Lung (tissue), 17 donors: ENCODE measurements at places on chromosomes 5 and 9. TPM values are rescaled to one million over a fixed set of nuclear protein-coding genes. Genes with fewer than 3 reads are reported as not detected.
A peak's percentile ranks its signal among the peaks of the same experiment; 100 is the strongest.

- no peaks in the 10 kb centered on the region for H3K36me3 ChIP-seq
- no peak overlapping the region for H3K27ac ChIP-seq
- no peak for DNase-seq
- H3K4me3 ChIP-seq: no peak overlapping the region
These were observed 27.4 kb downstream of the RCL1 start for GRCh38 chr9:4820168-4820567.

DNA sequence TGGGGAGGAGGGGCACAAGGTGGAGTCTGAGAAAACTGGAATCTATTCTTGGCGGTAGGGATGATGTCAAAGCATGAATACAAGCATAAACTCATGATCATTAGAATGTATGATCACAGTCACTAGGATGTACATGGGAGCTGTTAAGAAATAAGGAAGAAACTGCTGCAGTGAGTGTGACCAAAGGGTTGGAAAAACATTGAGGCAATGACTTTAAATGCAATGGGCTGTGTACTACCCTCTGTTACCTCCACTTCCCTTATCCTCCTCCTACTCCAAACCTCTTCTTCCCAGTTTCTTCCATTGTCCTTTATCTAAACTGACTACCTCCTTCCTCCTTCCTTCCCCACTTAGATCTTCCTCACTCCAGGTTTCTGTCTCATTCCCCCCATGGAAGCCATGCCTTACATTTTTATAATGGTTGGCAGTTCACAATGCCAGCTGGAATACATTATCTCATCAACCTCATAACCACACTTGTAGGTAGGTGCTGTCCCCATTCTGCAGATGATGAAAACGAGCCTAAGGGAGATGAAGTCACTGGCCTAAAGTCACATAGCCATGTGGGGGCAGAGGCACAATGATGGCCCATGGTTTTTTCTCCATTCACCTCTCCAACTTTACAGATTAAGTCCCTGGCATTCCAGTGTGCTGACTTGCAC lies 21.9 kb upstream of the TNFSF15 start:
- no peak overlapping the region for H3K4me3 ChIP-seq
- DNase-seq: no peak
- H3K36me3 ChIP-seq: no peaks in the 10 kb centered on the region
- no peaks in the 10 kb centered on the region for H3K27me3 ChIP-seq
- no peaks in the 10 kb centered on the region for H3K4me1 ChIP-seq
- H3K27ac ChIP-seq: no peak overlapping the region

DNA sequence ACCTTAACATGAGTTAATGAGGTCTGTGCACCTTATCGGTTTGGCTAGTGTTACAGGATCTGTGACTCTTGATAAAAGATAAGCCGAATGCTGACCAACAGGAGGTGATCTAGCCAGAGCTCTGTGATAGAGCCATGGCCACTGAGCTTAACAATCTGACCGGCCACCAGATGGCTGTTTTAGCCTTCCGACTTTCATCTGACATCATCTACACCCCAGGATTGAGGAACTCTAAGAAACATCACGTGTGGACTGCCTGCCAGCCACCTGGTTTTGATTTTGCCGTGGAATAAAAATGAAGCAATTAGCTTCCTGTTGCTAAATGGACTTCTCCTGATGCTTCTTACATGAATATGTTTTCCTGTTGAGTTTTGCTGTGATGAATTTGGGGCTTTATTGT lies 281.3 kb downstream of the CEMIP2 start:
- H3K27me3 ChIP-seq: no peaks in the 10 kb centered on the region
- no peak overlapping the region for H3K27ac ChIP-seq
- no peaks in the 10 kb centered on the region for H3K36me3 ChIP-seq
- H3K4me3 ChIP-seq: no peak overlapping the region
- no peaks in the 10 kb centered on the region for H3K4me1 ChIP-seq
- DNase-seq: no peak

GRCh38 chr9:68426755-68427154 lies 70.3 kb downstream of the PGM5 start:
- no peaks in the 10 kb centered on the region for H3K27me3 ChIP-seq
- peaks cover 6% of the 10 kb centered on the region for H3K36me3 ChIP-seq
- no peak overlapping the region for H3K4me3 ChIP-seq
- no peak overlapping the region for H3K27ac ChIP-seq
- no peak for DNase-seq

- no peaks in the 10 kb centered on the region for H3K27me3 ChIP-seq
- H3K27ac ChIP-seq: no peak overlapping the region
- DNase-seq: no peak
- no peaks in the 10 kb centered on the region for H3K4me1 ChIP-seq
These were observed 10.1 kb downstream of the NPR2 start for GRCh38 chr9:35801328-35802128.

GRCh38 chr9:106019702-106020101 lies 325.4 kb downstream of the TMEM38B start:
- no peak overlapping the region for H3K4me3 ChIP-seq
- H3K36me3 ChIP-seq: no peaks in the 10 kb centered on the region
- no peaks in the 10 kb centered on the region for H3K4me1 ChIP-seq
- no peak for DNase-seq
- no peaks in the 10 kb centered on the region for H3K27me3 ChIP-seq

DNA sequence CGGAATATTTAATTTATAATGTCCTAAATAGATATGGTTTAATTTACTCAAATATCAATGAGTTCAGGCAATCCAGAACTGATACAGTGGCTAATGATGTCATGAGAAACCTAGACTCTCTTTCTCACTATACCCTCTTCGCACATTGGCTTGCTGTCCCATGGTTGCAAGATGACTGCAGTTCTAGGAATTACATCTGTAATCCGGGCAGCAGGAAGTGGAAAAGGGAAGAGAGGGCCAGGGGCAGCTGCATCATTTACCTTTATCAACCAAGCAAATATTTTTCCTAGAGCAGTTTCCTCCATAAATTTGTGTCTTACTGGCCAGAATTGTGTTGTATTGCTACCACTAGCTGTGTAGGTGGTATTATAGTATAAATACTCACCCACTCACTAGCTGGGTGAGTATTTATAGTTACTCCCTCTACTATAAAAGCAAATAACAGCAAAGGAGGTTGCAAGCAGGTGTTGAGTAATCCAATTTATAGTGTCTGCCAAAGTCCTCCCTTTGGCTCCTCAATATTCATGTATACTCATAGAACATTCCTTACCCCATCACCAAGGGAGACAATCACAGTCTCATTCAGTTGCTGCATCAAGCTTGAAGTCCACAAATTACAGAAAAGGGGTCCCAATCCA lies 168.8 kb downstream of the DROSHA start:
- H3K27me3 ChIP-seq: no peaks in the 10 kb centered on the region
- H3K4me1 ChIP-seq: no peaks in the 10 kb centered on the region
- DNase-seq: no peak
- no peaks in the 10 kb centered on the region for H3K36me3 ChIP-seq

DNA sequence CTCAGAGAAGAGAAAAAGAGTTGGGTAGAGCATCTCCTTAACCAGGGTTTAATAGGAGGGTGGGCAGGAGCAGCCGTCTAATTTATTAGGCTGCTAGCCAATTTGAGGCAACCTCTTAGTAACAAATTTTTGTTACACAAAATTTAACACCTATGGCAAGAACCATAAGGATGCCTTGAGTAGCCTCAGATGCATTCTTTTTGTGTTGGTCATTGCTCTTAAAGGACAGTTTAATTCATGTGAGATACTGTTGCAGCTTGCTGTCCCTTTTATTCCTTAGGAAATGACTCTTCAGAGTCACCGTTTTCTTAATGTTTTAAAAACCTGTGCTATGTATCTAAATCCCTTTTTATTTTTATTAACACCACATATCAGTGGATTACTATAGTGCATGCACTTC lies 255.1 kb downstream of the MAST4 start:
- no peaks in the 10 kb centered on the region for H3K36me3 ChIP-seq
- DNase-seq: no peak
- no peak overlapping the region for H3K27ac ChIP-seq
- peaks cover 30% of the 10 kb centered on the region for H3K4me1 ChIP-seq
- H3K27me3 ChIP-seq: no peaks in the 10 kb centered on the region
- H3K4me3 ChIP-seq: no peak overlapping the region

- DNase-seq: no peak
- H3K36me3 ChIP-seq: no peaks in the 10 kb centered on the region
- H3K27me3 ChIP-seq: no peaks in the 10 kb centered on the region
- H3K27ac ChIP-seq: no peak overlapping the region
These were observed 75.4 kb upstream of the TBC1D2 start for GRCh38 chr9:98330831-98331230.

GRCh38 chr5:160359816-160360215 lies 10.6 kb downstream of the C1QTNF2 start:
- no peak overlapping the region for H3K4me3 ChIP-seq
- H3K27ac ChIP-seq: no peak overlapping the region
- no peaks in the 10 kb centered on the region for H3K36me3 ChIP-seq

GRCh38 chr5:151700820-151701219 lies 14.1 kb upstream of the SPARC start:
- peaks cover 36% of the 10 kb centered on the region for H3K4me1 ChIP-seq
- H3K36me3 ChIP-seq: no peaks in the 10 kb centered on the region
- H3K4me3 ChIP-seq: no peak overlapping the region
- no peaks in the 10 kb centered on the region for H3K27me3 ChIP-seq

DNA sequence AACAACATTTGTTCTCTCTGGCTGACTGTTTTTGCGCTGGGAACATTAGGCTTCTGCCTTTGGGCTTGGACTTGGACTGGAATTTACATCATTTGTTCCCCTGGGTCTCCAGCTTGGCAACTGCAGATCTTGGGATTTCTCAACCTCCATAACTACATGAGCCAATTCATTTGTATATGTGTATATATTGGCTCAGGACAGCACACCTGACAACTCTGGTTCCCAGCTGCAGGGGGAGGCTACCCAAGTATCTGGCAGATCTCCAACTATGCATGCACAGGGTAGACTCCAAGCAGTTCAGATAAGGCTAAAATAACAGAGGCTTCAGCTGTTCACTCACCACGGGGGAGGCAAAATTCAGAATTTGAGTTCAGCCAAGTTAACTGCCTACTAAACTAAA lies 31.6 kb upstream of the F2RL1 start:
- H3K4me1 ChIP-seq: peaks cover 39% of the 10 kb centered on the region
- no peaks in the 10 kb centered on the region for H3K27me3 ChIP-seq
- H3K36me3 ChIP-seq: no peaks in the 10 kb centered on the region
- H3K4me3 ChIP-seq: no peak overlapping the region
- DNase-seq: peak; percentile 81

- no peak overlapping the region for H3K27ac ChIP-seq
These were observed 34.1 kb upstream of the RAPGEF1 start for GRCh38 chr9:131773911-131774379.

DNA sequence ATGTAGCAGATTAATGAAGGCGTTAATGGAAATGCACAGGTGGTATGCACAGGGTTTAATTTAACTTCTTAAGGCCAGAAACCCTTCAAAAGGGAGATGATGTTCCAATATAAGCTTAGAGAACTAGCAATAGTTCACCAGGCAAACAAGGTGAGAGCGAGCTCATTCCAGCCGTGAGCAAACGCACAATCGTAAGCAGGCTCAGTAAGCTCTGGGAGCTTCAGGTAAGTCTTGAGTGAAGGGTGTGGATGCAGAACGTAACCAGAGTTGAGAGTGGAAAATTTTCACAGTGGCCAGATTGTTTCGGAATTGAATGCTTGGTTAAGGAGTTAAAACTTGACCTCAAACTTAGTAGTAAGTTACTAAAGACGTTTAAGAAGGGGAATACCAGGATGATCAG lies 5.7 kb downstream of the EQTN start:
- H3K4me3 ChIP-seq: no peak overlapping the region
- H3K27ac ChIP-seq: no peak overlapping the region
- no peak for DNase-seq
- H3K4me1 ChIP-seq: no peaks in the 10 kb centered on the region
- H3K36me3 ChIP-seq: no peaks in the 10 kb centered on the region
- no peaks in the 10 kb centered on the region for H3K27me3 ChIP-seq

GRCh38 chr9:128258326-128258725 lies 17.5 kb downstream of the GOLGA2 start:
- H3K4me3 ChIP-seq: no peak overlapping the region
- no peak overlapping the region for H3K27ac ChIP-seq
- no peaks in the 10 kb centered on the region for H3K27me3 ChIP-seq
- H3K36me3 ChIP-seq: peaks cover 32% of the 10 kb centered on the region
- no peaks in the 10 kb centered on the region for H3K4me1 ChIP-seq

DNA sequence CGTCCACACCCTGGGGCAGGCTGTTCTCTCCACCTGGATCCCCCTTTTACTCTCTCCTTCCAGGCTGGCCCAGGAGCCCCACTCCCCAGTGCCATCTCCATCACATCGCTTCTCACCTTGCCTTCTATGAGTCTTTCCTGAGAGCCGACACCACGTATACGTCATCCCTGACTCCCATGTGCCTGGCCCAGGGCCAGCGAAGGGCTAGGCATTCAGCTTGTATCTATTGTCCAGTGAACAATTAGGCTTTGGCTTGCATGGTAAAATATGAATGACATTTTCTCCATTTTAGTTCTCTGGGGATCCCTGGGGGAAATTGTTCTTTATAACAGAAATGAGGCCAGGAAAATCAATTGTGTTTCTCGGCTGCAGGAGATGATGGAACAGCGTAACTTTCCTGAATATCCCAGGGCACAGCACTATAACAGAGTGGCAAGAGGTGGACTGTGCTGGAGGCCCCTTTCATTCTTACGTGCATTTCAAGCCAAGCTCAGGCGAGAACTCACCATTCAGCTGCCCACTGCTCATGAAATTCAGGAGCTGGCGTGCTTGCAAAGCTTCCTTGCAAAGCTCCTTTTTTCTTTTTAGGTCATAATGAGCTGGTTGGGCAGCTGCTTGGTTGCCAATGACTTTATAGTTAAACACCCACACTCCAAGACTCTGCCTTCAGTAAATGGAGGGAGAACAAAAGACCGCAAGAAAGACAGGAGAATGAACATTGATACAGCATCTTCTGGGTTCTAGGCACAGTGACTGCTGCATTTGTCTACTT lies 37.7 kb downstream of the NSG2 start:
- H3K27me3 ChIP-seq: no peaks in the 10 kb centered on the region
- no peaks in the 10 kb centered on the region for H3K4me1 ChIP-seq
- no peak overlapping the region for H3K27ac ChIP-seq
- no peak for DNase-seq
- H3K4me3 ChIP-seq: no peak overlapping the region

- no peak overlapping the region for H3K4me3 ChIP-seq
- no peak overlapping the region for H3K27ac ChIP-seq
- H3K36me3 ChIP-seq: no peaks in the 10 kb centered on the region
- no peaks in the 10 kb centered on the region for H3K27me3 ChIP-seq
- DNase-seq: no peak
These were observed 462.2 kb downstream of the RASEF start for GRCh38 chr9:82600536-82601292.

- no peak overlapping the region for H3K27ac ChIP-seq
- no peak overlapping the region for H3K4me3 ChIP-seq
- H3K4me1 ChIP-seq: no peaks in the 10 kb centered on the region
- no peaks in the 10 kb centered on the region for H3K36me3 ChIP-seq
These were observed 22.4 kb upstream of the ATP6V1G1 start for GRCh38 chr9:114565204-114565603.

CSF1R gene
- total RNA-seq: 29.1 TPM

SUSD1 gene
- 26.6 TPM for total RNA-seq

NR2F1 gene
- total RNA-seq: 57.3 TPM

FBLL1 gene
- 1.1 TPM for total RNA-seq

FANCG gene
- total RNA-seq: 15.2 TPM
